ENCODE measurements at places on chromosomes 16 and 17.

- DNase-seq = no peak
Observed at GRCh38 chr16:12900599-12901203, 697 bp upstream of the SHISA9 start.

DNA sequence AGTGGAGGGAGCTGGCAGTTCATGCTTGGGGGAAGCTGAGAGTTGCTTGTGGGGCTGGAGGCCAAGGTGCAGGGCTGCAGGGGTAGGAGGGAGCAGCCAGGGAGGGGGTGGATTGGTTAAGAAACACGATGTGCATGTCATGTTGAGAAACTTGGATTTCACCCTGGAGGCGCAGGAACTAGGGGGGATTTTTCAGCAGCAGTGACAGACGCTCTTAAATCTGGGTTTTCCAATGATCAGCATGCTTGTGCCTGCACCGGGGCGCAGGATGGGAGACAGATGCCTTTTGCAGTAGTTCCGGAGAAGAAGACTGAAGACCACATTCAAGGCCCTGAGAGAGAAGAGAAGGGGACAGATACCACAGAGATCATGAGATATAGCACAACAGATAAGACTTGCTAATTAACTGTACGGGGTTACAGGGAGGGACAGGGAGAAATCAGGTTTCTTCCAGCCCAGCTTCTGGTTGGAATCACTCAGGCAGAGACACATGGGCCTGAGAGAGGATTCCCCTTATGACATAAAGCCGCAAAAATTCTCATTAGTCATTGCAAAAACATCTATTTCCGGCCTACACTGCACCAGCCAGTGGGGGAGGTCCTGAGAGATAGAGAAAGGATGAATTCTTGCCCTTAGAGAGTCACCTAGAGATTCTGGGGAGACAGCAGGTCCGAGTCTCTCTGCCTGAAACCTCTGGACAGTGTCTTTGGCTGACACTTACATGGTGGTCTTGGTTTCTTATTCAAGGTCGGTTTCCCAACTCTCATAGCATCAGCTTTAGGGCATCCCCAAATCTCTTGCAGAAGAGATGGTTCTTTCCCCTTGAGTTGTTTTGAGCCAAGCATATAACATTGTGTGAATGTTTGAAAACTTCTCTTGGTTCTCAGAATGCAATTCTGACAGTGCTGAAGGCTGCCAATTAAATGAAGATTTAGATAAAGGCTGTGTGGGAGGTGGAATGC, 27.1 kb downstream of the CDH13 start:
- DNase-seq = peak; percentile 65

DNA sequence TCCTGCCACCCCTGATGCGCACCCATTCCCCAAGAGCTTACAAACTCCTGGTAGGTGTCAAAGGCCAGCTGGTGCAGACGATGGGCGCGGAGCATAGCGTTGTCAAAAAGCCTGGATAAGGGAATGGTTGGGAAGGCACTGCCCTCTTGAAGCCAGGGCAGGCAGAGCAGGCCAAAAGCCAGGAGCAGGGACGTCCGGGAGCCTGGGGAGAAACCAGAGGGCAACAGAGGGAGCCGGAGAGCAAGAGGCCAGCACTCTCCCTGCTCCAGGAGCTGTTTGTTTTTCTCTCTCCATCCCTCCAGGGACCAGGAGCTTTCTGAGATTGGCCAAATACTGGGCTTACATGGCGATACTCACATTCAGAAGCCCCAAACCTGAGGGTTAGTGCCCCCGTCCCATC, 334 bp downstream of the GH1 start:
- no peak for DNase-seq

DNA sequence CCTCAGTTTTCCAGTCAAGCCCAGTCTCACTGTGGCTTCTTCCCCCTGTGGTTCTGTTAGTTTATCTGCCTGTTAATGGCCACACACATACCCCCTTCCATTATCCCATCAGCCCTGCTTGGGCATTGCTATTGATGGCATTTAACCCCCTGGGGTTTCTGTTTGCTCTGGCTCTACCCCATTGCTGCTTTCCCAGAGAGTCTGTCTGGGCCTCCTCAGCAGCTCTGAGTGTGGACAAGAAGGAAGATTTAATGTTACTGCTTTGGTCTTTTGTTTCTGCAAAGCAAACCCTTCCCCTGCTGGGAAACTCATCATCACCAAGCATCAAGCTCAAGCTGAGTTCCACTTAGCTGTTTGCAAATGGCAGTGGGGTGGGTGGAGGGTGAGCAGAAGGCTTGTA, 162.7 kb downstream of the CCT6B start:
- no peak for DNase-seq

- no peak for DNase-seq
Observed at GRCh38 chr16:88719267-88719932, 13.1 kb downstream of the CTU2 start.

- DNase-seq = no peak
Observed at GRCh38 chr17:2262135-2262587, 41.4 kb downstream of the SMG6 start.

DNA sequence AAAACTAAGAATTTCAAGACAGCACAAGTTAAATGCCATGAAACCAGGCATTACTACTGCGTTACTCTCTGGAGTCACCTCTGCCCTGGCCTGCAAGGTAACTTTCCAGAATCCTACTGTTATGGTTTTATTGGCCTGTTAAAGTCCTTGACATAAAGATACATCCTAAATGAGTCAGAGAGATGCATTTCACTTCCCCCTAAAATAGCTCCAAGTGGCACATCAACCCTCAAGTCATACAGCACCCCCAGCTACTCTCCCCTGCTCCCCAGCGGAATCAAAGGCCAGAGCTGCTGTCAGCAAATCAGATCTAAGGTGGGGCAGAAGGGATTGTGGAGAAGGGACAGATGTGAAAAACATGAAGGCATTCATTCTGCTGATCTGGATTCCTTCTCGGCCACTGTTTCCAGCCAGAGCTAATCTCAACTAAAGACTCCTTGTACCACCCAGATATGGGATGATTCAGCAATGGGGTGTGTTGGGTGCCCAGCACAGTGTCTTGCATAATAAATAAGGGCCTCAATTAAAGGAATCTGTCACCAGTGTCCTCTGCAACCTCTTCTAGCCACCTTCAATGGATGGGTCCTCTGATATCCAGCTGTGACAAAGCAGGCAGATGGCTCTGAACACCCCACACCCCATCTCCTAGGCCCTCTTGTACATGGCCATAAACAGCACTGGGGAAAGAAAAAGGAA, 8.5 kb upstream of the CCL1 start:
- DNase-seq = no peak

DNA sequence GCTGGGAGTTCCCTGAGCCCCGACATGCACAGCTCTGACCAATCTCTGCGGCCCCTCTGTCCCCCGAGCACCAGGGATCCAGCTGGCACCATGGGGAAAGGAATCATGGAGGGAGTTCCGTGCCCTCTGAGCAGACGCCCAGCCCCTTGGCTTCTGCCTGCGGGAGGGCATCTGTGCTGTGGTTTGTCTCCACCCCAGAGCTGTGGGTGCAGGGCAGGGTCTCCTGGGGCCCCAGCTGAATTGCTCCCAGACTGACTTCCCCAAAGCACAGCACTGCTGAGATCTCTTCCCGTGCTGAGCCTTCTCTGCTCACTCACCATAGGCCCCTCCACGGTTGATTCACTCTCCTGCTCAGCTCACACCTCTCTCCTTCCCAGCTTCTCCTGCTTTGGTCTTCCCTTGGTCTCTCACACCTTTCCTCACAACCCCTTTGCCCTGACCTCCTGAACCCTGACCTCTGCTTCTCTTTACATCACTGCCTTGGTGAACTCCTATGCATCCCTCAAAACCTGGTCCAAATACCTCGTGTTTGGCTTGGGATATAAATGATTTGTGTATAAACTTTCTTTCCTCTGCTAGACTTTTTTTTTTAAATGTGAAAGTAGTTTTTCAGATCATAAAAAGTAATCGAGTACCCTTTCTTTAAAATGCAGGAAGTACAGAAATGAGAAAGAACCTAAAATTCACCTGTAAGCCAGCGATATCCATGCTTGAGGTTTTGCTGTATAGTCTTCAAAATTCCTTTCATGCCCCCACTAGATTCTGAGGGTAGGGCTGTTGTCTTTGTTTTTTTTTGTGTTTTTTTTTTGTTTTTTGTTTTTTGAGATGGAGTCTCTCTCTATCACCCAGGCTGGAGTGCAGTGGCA, 265.3 kb downstream of the SEC14L1 start:
- no peak for DNase-seq

GRCh38 chr16:59169168-59169567, 435.1 kb upstream of the GOT2 start:
- DNase-seq = no peak

- no peak for DNase-seq
Observed at GRCh38 chr17:74407384-74407783, 24.5 kb upstream of the GPRC5C start.

DNA sequence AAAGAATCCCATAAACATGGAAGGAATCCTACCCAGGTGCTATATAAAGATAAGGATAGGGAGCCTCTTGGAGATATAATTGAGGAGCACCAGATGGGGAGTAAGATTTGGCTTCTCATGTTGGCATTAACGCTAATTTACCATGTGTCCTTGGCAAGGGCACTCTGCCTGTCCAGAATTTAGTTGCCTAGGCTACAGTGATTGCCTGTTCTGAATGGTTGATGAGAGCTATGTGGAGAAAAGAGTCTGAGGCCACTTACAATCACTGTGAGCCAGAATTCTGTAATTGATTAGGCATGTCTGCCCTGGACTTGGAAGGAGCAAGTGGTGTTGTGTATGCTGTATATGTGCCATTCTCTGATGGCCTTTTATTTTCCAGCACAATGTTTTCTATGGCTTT, 1101.2 kb upstream of the RBFOX1 start:
- no peak for DNase-seq

GRCh38 chr17:19787733-19788357, 39.7 kb upstream of the ALDH3A1 start:
- no peak for DNase-seq

DNA sequence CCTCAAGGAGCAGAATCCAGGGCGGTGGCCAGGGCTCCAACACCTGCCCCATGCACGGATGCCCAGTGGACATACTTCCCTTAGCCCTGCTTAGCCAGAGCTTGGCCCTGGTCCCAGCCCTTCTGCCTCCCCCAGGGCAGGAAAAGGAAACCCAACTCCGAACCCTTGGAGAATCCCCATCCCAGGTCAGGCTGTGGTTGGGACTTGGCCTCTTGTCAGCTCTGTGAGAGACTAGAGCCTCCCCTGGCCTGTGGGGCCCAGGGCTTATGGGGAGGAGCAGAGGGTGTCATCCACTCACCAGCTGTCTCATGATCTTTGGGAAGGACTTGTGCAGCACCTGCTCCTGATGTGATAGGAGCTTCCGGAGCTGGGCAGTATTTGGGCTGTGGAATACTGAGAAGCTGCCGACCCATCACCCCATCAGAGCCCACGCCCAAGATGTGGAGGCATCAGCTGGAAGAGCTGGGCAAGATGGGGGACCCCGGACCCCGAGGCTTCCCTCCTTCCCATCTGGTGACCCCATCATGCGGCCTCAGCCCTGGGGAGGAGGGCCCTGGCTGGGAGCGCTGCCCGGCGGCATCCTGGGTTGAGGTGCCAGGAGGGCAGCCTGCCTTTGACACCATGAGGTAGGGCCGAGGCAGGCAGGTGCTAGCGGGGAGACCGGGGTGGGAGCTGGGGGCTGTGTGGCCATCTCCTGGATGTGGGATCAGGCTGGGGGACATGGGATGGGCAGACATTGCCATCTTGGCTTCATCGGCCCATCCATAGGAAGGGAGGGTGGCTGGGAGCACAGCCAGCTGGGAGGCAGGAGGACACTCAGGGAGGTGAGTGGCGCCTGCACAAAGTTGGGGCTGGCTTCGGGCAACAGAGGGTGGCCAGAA, 45.1 kb downstream of the TNFRSF13B start:
- DNase-seq = no peak

GRCh38 chr17:81080019-81080418, 45.1 kb downstream of the BAIAP2 start:
- no peak for DNase-seq

- no peak for DNase-seq
Observed at GRCh38 chr17:9036336-9036735, 15.0 kb downstream of the NTN1 start.

DNA sequence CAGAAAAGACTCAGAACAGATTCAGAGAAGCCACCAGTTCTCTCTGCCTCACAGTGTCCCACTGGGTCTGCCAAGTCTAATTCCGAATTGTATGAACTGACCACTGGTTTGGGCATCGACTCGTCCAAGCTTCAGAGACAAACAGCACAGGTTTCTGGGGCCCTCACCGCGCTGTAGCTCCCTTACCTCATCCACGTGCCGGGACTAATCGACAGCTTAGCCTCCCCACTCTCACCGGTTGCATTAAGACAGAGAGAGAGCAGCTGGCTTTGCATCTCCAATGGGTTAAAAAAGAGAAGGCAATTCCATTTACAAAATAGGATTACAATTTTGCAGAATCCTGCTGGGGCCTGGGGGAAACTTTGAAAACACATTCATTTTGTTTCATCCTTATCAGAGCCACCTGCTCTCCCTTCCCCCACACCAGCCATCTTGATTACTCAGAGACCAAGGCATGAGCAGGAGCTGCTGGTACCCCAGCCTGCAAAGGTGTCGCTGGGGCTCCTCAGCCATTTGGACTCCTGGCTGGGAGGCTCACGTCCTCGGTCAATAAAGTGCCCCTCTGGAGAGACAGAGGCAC, 95.3 kb upstream of the RPL38 start:
- DNase-seq = no peak

GRCh38 chr16:88685156-88686061, 898 bp downstream of the SNAI3 start:
- no peak for DNase-seq

- no peak for DNase-seq
Observed at GRCh38 chr16:86091976-86092375, 193.0 kb downstream of the IRF8 start.

DNA sequence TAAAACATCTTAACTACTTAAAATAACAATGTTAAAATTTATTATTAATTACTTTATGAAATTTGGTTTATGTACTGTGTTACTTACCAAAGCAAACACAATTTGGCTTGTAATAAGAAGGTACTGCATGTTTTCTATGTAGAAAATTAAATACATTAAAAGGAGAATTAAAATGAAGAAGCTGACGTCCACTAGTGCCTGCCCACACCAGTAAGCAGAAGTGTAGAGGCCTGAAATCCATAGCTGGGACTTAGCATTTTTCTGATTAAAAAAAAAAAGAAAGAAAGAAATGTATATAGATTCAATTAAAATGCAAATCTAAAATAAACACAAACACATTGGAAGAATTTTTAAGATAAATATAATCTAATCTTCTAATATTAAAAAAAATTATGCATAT, 35.8 kb upstream of the ABCA9 start:
- no peak for DNase-seq

- DNase-seq = no peak
Observed at GRCh38 chr17:57959929-57960328, 4.7 kb upstream of the CUEDC1 start.

DNA sequence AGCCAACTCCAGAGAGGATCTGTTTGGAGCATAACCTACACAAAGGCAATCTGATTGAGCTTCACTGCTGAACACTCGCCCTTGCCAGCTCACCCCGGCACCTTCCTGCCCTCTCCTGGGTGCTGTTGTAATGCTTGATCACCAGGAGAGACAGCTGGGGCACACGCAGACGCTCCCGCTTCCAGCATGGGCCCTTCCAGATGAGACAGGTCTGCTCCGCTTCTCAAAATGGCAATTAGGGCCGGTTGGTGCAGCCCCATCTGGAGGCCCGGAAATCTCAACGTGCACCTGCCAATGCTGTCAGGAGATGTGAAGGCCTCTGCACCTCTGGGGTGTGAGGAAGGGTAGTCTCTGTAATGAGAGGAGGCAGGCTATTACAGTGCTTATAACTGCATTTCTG, 206.1 kb downstream of the ABCC12 start:
- DNase-seq = no peak

GRCh38 chr16:3120435-3120834, 8.0 kb downstream of the ZNF205 start:
- DNase-seq = no peak

Measured in GM12864 (cell line).